Common myeloid progenitor, CD34-positive (primary cell): ENCODE measurements at places on chromosomes 12 and 14.
A peak's percentile ranks its signal among the peaks of the same experiment; 100 is the strongest.

- no peak for DNase-seq
Measured at GRCh38 chr12:54002915-54003389, 3.0 kb downstream of the HOXC9 start.

- no peak for DNase-seq
Measured at GRCh38 chr12:9805883-9806282, 21.4 kb upstream of the KLRF1 start.

- no peak for DNase-seq
Measured at GRCh38 chr12:20101046-20101445, 267.3 kb upstream of the PDE3A start.

GRCh38 chr14:52619687-52620086 is 67.1 kb downstream of the GPR137C start:
- no peak for DNase-seq

GRCh38 chr14:74988131-74988530 is 14.6 kb upstream of the EIF2B2 start:
- no peak for DNase-seq

DNA sequence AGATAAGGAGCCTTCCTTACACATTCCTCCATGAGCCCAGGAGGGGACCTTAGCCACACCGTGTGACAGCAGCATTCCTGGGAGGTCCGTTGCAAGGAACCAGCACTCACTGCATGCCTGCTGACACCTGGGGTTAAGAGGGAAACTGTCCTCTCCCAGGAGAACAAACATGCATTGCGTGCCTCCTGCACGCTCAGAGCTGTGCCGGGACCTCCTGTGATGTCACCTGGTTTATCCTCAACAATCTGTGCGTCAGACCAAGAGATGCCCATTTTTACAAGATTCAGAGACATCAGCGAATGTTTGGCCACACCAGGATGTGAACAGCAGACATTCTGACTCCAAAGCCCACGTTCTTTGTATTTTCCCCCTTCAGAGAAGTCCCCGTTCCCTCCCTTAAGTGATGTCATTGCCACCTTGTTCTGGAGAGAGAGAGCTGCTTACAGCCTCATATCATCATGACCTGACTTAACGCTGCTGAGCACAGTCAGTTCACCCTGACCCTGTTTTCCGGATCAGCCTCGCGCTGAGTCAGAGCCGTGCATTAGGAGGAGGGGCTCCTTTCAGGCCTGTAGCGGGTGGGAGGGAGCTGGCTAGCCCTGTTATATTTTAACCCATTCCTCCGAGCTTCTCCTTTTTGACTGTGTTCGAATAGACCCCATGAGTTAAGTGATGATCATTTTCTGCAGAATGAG is 36.2 kb downstream of the TMEM120B start:
- DNase-seq: peak; percentile 96

GRCh38 chr14:103401223-103402214 is 16.3 kb downstream of the MARK3 start:
- DNase-seq: peak; percentile 35

GRCh38 chr14:68666236-68666635 is 126.6 kb downstream of the ZFP36L1 start:
- no peak for DNase-seq

- DNase-seq: no peak
Measured at GRCh38 chr12:52448228-52448627, 3.7 kb downstream of the KRT6B start.

- DNase-seq: no peak
Measured at GRCh38 chr12:30000401-30000800, 216.7 kb upstream of the TMTC1 start.

GRCh38 chr14:100772607-100773165 is 46.0 kb downstream of the DLK1 start:
- no peak for DNase-seq

- peak; percentile 65 for DNase-seq
Measured at GRCh38 chr14:73477618-73478266, 13.0 kb upstream of the RIOX1 start.

DNA sequence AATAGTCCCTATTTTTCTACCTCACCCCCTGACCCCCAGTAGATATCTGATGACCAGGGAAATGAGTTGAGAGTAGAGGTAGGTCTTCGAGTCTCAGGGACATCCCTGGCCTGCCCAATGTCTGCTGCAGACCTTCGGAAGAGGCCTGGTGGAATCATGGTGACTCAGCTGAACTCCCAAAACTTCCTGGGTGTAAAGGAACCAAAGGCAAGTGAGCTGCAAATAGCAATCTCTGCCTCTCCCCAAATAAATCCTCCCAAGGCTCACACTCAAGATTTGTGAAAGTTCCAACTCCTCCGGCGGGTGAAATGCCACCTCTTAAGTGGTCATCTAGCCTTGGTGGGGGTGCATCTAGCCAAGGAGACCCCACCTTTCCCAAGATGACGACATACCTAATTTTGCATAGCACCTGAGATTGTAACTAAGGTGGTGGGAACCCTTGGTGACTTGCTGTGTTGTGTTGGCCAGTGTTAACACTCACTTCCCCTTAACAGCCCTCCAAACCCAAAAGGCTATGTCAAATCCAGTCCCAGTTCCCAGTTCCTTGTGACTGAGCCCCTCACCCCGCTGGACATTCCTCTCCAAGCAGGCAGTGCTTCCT is 6.3 kb downstream of the ZFP36L1 start:
- no peak for DNase-seq
